ENCODE measurements at places on chromosomes 16 and 17.
A peak's percentile ranks its signal among the peaks of the same experiment; 100 is the strongest.

- no peak for DNase-seq
Measured at GRCh38 chr16:3592559-3592958, 15.4 kb upstream of the NLRC3 start.

GRCh38 chr17:4258867-4259266, 4.9 kb downstream of the ANKFY1 start:
- DNase-seq, result no peak

GRCh38 chr17:57682701-57683100, 62.4 kb downstream of the CCDC182 start:
- no peak for DNase-seq

- DNase-seq, result no peak
Measured at GRCh38 chr17:42920106-42920900, 19.7 kb downstream of the G6PC1 start.

- DNase-seq, result no peak
Measured at GRCh38 chr17:49821466-49821865, 26.4 kb downstream of the TAC4 start.

GRCh38 chr17:81400996-81401722, 5.9 kb downstream of the BAHCC1 start:
- no peak for DNase-seq

GRCh38 chr16:24853830-24854229, 8.1 kb downstream of the SLC5A11 start:
- DNase-seq, result peak; percentile 12

GRCh38 chr16:88965411-88965810, 11.6 kb downstream of the CBFA2T3 start:
- no peak for DNase-seq

- no peak for DNase-seq
Measured at GRCh38 chr17:56636265-56636664, 42.8 kb downstream of the NOG start.

DNA sequence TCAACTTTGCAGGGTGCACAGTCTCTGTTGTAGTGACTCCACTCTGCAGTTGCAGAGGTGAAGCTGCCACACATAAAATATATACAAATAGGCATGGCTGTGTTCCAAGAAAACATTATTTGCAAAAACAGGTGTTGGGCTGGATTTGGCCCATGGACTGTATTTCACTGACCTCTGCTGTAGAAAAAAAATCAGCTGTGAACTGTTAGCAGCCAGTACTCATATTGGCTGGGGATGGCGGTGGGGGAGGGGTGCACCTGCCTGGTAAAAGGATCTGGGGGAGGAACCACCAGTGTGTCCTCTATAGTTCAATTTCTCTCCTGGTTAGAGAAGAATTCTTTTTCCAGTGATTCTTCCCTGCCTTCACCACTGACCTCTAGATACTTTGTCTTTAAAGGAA, 50.0 kb downstream of the SHISA9 start:
- no peak for DNase-seq

Measured in astrocyte of the spinal cord (primary cell).